ENCODE measurements at places on chromosomes 5 and 9.

DNA sequence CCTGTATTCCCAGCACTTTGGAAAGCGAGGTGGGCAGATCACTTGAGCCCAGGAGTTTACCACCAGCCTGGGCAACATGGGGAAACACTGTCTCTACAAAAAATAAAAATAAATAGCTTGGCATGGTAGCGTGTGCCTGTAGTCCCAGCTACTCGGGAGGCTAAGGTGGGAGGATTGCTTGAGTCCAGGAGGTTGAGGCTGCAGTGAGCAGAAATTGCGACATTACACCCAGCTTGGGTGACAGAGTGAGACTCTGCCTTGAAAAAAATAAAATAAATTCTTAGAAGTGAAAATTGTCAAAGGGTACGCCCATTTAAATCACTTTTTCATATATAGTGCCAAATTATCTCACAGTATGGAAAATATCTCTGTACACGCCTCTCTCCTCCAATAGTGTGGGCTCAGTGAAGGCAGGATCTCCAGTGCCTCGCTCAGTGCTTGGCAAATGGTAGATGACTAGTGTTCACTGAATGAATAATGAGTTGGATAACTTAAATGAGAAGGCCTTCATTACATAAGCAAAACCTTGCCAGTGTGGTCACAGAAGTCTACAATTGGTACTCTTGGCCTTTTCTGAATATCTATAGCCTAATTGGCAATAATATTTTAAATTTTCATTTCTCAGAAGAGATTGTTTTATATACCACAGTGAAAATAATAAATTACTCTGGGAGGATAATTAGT, 9.4 kb upstream of the CCL28 start:
- no peak for DNase-seq

- no peak for DNase-seq
These were observed 106.0 kb downstream of the HACD4 start for GRCh38 chr9:20925256-20926045.

GRCh38 chr9:122029898-122030297, 63.2 kb downstream of the TTLL11 start:
- peak; percentile 14 for DNase-seq

GRCh38 chr9:131524665-131525315, 6.3 kb downstream of the UCK1 start:
- DNase-seq = no peak

DNA sequence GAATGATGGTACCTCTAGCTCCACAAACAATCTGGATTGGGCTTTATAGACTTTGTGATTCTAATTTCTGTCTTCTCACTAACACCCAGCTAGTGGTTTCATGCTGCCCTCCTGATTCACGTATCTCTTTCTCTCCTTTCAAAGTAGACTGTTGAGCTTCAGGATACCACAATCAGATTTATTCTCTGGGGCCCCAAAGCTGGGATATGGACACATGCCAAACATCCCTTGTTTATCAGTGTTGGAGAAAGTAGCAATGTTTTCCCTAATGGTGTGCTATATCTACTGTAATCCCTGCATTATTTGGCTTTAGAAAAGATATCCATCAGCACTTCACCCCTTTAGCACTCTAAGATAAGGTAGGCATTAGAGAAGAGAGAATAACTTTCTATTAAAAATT, 361.0 kb downstream of the FGF10 start:
- DNase-seq = no peak

DNA sequence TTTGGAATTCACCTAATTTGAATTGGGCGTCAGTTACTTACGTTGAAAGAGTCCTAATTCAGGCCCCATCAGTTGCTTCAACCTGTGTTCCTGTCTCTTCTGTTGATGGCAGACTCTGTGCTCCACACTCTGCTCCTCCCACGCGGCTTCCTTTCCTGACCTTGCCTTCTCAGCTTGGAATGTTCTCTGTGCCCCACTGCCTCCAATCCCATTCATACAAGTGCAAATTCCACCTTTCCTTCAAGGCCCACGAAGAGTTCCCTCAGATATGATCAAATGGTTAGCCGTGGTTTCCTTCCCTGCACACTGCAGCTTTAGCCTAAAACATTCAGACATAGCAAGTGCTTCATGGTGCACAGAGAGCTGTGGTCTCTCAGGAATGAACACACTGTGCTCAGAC, 65.7 kb downstream of the SREK1 start:
- no peak for DNase-seq

- DNase-seq = no peak
These were observed 22.0 kb upstream of the GTF3C5 start for GRCh38 chr9:133008824-133009223.

DNA sequence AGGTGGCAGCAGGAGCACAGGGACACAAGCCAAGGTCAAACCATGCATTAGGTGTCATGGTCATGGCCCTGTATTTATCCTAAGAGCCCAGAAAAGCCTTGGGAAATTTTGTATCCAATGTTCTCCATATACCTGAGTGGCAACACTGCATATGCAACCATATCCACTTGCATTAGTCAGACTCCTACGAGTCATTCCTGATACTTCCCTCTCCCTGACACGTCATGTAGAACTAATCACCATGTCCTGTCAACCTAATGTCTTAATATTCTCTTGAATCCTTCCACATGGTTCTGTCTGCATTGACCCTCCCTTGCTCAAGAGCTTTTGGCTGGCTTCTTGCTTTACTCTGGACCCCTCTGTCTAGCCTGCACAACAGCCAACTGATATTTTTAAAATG, 9.4 kb downstream of the SCGB3A2 start:
- DNase-seq = peak; percentile 38

GRCh38 chr9:68709291-68710110, 4.5 kb downstream of the PIP5K1B start:
- no peak for DNase-seq

DNA sequence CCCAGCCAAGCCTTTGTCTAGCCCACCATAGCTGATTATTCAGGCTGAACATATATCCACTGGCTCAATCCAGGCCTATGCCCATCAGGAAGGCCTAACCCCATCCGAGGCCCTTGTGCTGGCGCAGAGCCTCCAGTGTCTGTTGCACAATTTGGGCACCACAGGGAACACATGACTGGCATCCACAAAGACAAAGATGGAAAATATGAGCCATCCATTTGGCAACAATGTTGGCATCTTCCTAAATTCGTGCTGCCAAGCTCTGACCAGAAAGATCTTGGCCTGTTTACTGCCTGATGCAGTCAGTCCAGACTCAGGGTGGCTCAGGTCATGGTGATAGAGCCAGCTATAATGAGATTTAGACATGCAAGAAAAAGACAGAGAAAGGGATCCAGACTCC, 233.8 kb downstream of the PIK3R1 start:
- DNase-seq = no peak

GRCh38 chr5:139726248-139726647, 69.4 kb upstream of the PSD2 start:
- no peak for DNase-seq

GRCh38 chr9:94643176-94643575, 3.9 kb upstream of the FBP1 start:
- DNase-seq = no peak

- no peak for DNase-seq
These were observed 28.2 kb downstream of the CACNA1B start for GRCh38 chr9:137905740-137906139.

- peak; percentile 41 for DNase-seq
These were observed 506.9 kb downstream of the TLE1 start for GRCh38 chr9:81182431-81182830.

DNA sequence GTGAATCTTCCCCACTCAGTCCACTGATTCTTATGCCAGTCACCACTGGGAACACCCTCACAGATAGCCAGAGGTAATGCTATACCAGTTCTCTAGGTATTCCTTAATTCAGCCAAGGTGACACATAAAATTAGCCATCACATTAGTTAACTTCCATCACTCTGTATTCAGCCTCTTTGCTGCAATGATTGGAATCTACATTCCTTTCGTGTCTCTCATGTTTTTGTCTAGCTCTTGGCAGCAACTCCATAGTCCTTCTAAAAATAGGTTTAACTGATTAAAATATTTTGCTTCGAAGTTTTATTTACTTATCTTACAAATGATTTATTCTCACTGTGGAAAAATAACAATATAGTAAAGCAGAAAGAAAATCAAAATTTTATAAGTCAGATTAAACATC, 19.6 kb upstream of the RNF20 start:
- DNase-seq = no peak

GRCh38 chr5:116216246-116216645, 131.4 kb downstream of the COMMD10 start:
- DNase-seq = no peak

GRCh38 chr5:149711338-149711737, 18.8 kb upstream of the PPARGC1B start:
- no peak for DNase-seq

- DNase-seq = no peak
These were observed 484.9 kb downstream of the TMEM38B start for GRCh38 chr9:106179191-106179590.

DNA sequence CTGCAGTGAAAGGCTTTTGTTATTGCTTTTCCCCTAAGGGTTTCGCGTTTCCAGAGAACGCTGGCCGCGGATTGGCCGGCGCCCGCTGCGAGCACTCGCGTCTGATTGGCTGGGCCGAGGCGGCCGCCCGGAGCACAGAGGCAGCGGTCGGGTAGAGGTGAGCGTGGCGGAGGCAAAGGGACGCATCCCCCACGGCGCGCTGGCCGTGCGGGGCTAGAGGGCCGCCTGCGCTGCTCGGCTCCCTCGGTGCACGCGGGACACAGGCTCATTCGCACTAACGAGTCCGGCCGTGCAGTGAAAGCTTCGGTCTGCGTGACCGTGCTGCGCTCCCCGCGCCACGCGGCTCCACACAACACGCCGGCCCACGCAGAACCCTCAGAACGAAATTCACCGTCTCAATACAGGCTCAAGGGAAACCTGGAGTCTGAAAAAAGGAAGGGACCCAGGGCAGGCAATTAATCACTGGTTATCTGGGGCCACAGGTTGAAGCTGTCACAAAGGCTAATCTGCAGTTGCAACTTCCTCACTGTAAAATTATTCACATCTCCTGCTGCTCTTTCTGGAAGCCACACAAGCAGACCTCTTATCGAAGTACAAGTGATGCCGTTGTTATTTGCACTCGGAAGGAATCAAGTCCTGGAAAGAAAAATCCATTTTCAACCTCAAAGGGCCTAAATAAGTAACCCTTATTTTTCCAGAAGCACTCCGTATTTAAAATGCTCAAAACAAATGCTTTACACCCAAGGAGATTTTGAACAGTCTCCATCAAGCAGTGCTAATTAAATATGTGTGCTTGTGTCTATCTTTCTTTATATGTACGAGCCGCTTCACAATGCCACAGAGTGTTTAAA, 94.6 kb downstream of the ZNF608 start:
- DNase-seq = no peak

DNA sequence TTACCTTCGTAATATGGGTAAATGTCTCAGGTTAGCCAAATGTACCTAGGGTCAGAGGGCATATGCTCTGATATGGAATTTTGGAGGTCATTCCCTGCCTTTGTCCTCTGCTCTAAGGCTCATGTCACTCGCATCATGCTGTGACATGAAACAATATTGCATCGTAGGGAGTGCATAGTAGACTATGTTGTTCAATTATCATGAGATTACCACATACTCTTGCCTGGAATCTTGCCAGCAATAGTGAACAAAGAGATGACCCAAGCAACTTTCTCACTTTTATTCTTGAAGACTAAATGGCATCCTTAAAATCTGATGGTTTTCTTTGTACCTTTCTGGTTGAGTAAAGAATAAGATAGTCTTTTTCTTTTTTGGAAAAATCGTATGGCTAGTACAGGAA, 27.6 kb downstream of the ZNF462 start:
- DNase-seq = no peak

GRCh38 chr9:95756986-95757385, 118.5 kb upstream of the ERCC6L2 start:
- peak; percentile 51 for DNase-seq

- no peak for DNase-seq
These were observed 72.6 kb downstream of the PTCH1 start for GRCh38 chr9:95444160-95444559.

DNA sequence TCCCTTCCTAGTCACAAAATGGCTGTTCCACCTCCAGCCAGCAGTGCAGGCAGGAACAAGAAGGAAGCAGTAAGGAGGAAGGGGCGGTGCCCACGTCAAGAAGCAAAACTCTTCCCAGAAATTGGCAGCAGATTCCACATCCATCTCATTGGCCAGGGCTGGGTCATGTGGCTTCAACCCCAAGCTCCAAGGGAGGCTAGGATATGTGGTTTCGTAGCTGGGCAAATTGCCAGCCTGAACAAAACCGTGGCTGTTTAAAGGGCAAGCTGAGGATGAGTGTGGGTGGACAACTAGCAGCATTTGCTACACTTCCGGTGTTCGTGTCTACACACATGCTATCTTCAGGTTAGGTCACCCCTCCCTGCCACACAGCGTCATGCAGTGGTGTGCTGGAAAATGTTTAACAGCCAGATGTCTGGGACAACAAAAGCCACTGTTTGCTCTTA, 92.1 kb upstream of the MAP1B start:
- peak; percentile 96 for DNase-seq

DNA sequence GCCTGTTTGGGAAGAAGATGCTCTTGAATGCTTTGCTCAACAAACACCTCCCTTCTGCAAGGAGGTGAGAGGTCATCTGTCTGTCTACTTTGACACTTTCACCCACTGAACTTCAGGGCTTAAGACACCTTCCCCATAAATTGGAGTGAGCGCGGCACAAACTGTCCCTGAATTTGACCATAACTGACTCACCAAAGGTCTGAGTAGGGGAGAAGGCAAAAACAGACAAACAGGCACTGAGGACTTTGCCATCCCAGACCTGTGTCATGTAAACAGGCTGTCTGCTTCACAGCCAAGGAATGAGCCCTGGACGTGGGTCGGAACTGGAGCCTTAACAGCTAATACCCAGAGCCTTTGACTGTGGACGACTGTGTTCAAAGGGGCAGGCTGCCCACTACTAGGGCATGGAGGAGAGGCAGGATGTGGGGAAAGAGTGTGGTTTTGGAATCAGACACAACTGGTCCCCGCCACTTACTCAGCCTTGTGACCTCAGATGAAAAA, 320.9 kb upstream of the KLF4 start:
- peak; percentile 76 for DNase-seq

GRCh38 chr5:73197637-73198257, 24.8 kb downstream of the TMEM174 start:
- DNase-seq = no peak

GRCh38 chr5:143030349-143030748, 260.2 kb downstream of the ARHGAP26 start:
- DNase-seq = no peak

DNA sequence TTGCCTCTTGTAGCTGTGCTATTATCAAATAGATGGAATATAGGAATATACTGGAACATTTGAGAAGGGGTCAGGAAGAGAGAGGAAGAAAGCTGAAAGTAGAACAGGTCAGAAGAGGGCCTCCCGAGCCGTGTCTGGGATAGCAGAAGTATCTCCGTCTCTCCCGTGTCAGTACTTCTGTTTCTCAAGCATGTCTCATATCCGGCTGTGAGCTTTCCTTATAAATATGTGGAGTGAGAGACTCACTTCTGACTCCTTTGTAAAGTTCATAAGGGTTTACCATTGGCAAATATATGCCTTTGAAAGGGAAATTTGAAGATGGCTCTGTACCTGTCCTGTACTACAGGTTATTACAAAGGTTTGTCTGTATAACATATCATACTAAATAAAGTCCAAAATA, 50.3 kb downstream of the MOCS2 start:
- DNase-seq = peak; percentile 7

GRCh38 chr5:111013011-111013410, 58.5 kb upstream of the TSLP start:
- DNase-seq = no peak
